Skeletal muscle cell (primary cell): ENCODE measurements at places on chromosomes 11 and 22.

GRCh38 chr11:11967669-11968510 lies 40.5 kb downstream of the DKK3 start:
- DNase-seq = no peak

DNA sequence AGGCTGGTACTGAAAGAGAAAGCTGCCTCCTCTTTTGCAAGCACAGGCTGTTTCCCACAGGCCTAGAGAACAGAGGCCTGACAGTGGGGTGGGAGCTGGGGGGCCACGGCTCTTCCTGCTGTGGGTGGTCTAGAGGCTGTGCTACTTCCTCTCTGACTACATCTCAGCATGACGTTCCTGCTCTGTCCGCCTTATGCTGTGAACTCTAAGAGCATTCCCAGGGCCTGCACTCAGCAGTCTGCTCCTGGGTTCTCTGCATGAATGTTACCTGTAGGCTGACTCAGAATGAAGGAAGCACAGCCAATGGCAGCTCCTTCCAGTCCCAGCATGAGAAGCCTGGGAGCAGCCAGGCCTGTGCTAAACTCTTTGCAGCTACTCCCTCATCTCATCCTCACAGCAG lies 534.3 kb downstream of the NTM start:
- DNase-seq = no peak

DNA sequence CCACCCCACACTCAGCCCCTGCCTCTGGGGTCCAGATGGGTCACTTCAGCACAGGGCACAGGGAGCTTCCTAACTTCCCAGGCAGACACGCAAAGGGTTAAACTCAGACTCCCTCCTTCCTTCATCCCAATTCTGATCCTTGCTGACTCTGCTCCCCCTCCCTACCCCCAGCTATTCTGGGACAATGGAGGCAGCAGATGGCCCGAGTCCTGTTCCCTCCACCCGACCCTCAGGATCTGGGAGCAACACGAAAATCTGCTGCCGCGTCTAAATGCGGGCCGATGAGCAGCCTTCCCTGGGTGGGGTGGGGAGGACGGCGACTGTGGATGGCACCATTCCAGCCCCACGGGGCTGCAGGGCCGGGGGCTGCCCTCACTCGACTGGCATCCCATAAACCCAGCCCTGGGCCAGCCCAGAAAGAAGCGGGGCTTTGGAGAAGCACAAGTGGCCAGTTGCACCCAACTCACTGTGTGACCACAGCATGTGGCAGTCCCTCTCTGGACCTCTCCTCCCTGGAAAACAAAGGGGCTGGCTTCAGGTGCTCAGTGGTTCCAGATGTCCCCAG lies 18.7 kb downstream of the MFNG start:
- DNase-seq = no peak

- DNase-seq = no peak
These were observed 5.7 kb upstream of the AMBRA1 start for GRCh38 chr11:46599340-46600193.

GRCh38 chr11:13242564-13242963 lies 35.0 kb upstream of the BMAL1 start:
- no peak for DNase-seq

DNA sequence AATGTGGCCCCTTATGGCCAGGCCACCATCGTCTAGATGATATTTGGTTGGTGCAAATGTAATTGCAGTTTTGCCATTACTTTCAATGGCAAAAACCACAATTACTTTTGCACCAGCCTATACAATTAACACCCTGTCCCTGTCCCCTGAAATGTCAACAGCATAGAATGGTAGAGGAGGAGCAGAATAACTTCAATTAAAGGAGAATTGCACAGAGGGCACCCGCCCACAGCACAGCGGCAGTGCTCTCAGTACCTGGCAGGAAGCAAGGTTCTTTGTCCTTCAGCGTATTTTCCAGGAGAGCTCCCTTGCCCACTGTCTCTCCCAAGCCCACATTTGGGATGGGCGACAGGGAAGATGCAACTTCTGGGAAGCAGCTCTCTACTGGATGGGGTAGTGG lies 115.3 kb downstream of the TRIM29 start:
- DNase-seq = no peak

- DNase-seq = no peak
These were observed 28.6 kb downstream of the MARK2 start for GRCh38 chr11:63867511-63867910.

GRCh38 chr22:36194971-36195370 lies 6.6 kb downstream of the APOL4 start:
- DNase-seq = no peak

GRCh38 chr11:67020949-67021348 lies 2.0 kb upstream of the SYT12 start:
- no peak for DNase-seq

- no peak for DNase-seq
These were observed 66.5 kb downstream of the GGTLC2 start for GRCh38 chr22:22710719-22711531.

GRCh38 chr11:12019866-12020416 lies 11.5 kb upstream of the DKK3 start:
- DNase-seq = no peak

DNA sequence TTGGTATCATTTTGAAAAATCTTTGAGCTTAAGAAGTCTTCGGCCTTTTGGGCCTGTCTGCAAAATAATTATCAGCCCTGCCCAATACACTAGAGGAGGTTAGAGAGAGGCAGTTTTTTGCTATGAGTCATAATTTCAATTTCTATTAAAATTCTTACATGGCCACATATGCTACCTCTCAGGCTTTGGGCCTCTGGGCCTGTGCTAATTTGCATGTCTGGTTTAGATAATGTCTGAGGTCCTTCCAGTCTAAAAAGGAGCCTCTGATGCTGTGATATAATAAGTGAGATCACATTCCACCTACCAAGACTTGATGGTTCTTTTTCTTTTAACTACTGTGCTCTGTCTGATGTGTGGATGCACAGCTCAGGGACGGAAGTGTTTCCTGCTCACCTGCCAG lies 70.8 kb downstream of the KCNJ1 start:
- DNase-seq = no peak

DNA sequence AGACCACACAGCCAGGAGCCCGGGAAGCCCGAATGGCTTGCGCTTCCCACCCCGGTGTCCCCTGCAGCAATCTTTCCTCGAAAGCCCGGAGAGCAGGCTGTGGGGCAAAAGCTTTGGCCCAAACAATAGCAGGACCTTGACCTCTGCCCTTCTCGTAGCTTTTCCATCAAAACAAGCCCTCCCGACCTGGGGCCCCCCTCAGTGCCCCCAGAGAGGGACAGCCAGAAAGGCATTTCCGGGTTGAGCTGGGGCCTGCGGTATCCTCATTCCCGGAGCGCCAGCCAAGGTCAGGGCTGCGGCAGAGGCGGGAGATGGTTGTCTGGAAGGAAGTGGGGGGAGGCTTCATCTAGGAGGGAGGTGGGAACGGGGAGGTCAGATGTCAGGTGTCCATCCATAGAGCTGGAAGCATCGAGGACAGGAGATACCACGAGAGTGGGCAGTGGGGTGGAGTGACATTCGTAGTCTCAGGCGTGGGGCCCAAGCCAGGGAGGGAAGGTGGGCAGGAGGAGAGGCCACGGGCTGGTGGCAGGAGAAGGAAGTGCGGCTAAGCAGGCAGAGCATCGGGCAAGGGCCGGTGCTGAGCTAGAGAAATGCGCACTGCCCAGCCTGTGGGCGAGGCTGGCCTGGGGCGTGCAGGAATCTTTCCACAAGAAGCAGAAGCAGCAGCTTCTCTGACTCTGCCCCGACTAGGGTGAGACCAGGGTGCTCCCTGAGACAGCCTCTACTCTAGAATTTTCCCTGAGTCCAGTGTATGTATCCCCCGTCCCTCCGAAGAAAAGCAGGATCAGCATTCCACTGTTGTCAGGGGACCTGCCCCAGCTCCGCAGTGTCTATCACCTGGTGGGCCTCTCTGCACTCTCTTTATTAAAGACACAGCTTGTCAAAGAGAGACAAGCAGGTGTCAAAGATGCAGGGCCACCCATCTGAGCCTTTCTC lies 14.3 kb downstream of the PDGFB start:
- DNase-seq = no peak

DNA sequence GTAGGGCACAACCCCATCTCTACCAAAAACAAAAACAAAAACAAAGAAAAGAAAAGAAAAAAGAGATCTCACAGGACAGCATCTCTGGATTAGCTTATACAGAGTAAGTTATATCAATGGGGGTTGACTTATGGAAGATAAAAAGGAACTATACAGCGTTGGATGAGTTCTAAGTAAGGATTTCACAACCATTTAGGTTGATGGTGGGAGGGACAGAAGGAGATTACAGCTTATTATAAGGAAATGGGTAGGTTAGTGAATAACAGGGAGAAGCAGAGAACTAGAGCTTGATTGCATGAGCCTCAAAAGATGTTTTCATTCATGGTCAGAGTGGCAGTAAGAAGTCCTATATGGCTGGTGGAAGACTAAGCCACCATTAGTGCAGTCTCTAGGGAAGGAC lies 60.3 kb downstream of the CECR2 start:
- no peak for DNase-seq

GRCh38 chr11:124930799-124931198 lies 5.0 kb downstream of the HEPACAM start:
- no peak for DNase-seq

DNA sequence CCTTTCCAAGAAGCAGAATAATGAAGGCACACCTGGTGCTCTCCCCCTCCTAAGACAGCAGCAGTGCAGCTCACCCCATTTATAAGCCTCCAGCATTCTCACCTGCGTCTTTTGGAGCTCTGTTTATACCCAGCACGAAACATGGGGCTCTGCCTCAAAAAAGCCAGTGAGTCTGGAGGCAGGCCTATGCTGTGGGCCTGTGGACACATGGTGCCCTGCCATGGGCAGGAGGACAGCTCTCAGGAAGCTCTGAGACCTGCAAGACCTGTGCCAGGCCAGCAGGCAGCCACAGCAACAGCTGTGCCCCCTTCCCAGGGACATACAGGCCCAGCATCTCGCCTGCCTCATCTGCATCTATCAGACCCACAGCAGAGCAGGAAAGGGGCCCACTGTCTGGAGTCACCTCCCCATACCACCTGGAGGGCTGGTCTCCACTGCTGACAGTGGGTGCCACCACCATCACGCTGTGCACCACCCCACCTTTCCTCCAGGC lies 64.2 kb downstream of the DGCR2 start:
- no peak for DNase-seq

DNA sequence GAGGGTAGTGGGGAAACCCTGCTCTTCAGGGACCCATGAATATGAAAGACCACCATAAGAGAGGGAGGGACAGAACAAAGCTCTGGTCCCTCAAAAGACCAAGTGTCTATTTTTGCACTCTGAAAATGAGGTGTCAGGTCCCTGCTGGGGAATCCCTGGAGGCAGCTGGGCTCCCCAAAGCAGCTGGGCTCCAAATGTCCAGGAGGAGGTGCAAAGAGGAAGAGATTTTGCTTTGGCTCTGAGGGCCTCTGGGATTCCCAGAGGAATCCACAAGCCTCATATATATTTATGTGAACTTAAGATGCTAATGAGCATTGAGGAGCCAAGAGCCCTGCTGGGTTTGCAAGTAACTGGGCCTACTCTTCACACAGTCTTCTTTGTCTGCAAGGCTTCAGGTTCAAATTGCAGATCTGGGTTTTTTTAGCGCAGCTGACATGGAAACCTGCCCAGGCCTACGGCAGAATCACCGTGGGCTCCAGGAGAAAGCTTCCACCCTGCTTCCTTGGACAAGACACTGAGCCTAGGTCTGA lies 26.0 kb downstream of the CLMP start:
- no peak for DNase-seq

DNA sequence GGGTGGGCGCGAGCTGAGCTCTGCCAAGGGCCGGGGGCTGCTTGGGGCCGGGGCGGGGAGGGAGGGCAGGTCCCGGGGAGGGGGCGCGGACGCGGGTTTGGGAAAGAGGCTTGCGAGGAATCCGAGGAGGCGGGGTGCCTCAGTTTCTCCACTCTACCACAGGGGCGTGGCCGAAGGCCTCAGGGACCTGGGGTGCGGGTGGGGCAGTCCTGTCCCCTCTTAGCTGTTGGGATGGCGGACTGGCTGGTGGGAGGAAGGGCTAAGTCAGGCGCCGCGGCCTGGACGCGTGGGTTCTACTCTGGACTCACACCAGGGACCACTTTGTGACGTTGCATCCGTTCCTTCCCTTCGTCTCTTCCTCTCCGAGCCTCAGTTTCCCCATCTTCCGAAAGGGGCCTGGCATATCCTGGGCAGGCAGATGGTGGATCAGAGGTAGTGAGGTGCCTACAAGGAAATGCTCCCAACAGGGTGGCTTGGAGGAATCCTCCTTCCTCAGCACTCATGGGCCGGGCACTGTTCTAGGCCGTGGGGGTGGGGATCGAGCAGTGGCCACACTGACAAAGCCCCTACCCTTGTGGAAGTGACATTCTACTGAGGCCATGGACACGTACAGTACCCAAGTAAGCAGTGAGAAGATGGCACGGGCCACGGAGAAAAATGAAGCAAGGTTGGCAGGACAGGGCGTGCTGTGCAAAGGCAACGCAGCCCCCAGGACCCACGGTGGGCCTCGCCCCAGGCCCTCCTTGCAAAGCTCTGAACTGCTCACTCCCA lies 13.2 kb downstream of the IGLL1 start:
- no peak for DNase-seq

GRCh38 chr11:46693597-46694012 lies 6.8 kb downstream of the ARHGAP1 start:
- DNase-seq = no peak

- DNase-seq = no peak
These were observed 30.1 kb upstream of the ZBTB44 start for GRCh38 chr11:130344841-130345240.

GRCh38 chr11:27524155-27524554 lies 17.6 kb upstream of the LIN7C start:
- DNase-seq = no peak

GRCh38 chr11:75277211-75277805 lies 36.7 kb downstream of the TPBGL start:
- no peak for DNase-seq
